ENCODE measurements at places on chromosomes 3 and 15.

DNA sequence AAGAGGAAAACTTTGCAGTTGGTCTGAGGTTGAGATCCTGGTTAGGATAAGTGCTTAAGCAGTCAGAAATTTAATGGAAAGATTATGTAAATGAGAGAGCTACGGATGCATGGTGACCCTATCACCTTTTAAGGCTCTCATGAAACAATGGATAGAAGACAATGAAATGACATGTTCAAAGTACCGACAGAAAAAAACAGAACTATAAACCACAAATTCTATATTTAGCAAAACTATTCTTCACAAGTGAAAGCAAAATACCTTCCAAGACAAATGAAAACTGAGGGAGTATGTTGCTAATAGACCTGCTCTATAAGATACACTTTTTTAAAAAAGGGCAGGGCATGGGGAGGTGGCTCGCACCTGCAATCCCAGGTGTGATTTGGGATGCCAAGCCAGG is 32.2 kb downstream of the DNAAF4 start:
- H3K36me3 ChIP-seq: peaks cover 11% of the 10 kb centered on the region
- no peak overlapping the region for H3K27ac ChIP-seq
- H3K4me3 ChIP-seq: no peak overlapping the region
- H3K4me1 ChIP-seq: no peaks in the 10 kb centered on the region
- H3K27me3 ChIP-seq: no peaks in the 10 kb centered on the region

- H3K27ac ChIP-seq: peak overlapping the region; percentile 39
- H3K27me3 ChIP-seq: no peaks in the 10 kb centered on the region
- peaks cover 13% of the 10 kb centered on the region for H3K4me1 ChIP-seq
- DNase-seq: no peak
- H3K4me3 ChIP-seq: no peak overlapping the region
- H3K36me3 ChIP-seq: peaks cover 16% of the 10 kb centered on the region
Measured at GRCh38 chr15:89197503-89197971, 23.8 kb downstream of the RLBP1 start.

- H3K27me3 ChIP-seq: no peaks in the 10 kb centered on the region
- peak overlapping the region; percentile 74 for H3K27ac ChIP-seq
- no peak overlapping the region for H3K4me3 ChIP-seq
- H3K4me1 ChIP-seq: peaks cover 20% of the 10 kb centered on the region
- no peak for DNase-seq
Measured at GRCh38 chr15:67242708-67243111, 11.8 kb downstream of the AAGAB start.

- peaks cover 1% of the 10 kb centered on the region for H3K27me3 ChIP-seq
- no peak overlapping the region for H3K4me3 ChIP-seq
- H3K36me3 ChIP-seq: no peaks in the 10 kb centered on the region
- DNase-seq: no peak
- H3K4me1 ChIP-seq: no peaks in the 10 kb centered on the region
Measured at GRCh38 chr3:100629421-100630127, 20.2 kb downstream of the ADGRG7 start.

GRCh38 chr15:41490355-41490754 is 3.3 kb upstream of the ITPKA start:
- H3K27ac ChIP-seq: no peak overlapping the region
- no peaks in the 10 kb centered on the region for H3K36me3 ChIP-seq
- no peak overlapping the region for H3K4me3 ChIP-seq
- DNase-seq: no peak
- H3K27me3 ChIP-seq: peaks cover 38% of the 10 kb centered on the region
- peaks cover 10% of the 10 kb centered on the region for H3K4me1 ChIP-seq

- peak; percentile 10 for DNase-seq
- H3K36me3 ChIP-seq: no peaks in the 10 kb centered on the region
- no peaks in the 10 kb centered on the region for H3K4me1 ChIP-seq
- no peak overlapping the region for H3K4me3 ChIP-seq
- H3K27ac ChIP-seq: no peak overlapping the region
Measured at GRCh38 chr15:64938192-64938591, 26.5 kb downstream of the ANKDD1A start.
